ENCODE measurements at places on chromosomes 6 and 20. TPM values are rescaled to one million over a fixed set of nuclear protein-coding genes. Genes with fewer than 3 reads are reported as not detected.

DNA sequence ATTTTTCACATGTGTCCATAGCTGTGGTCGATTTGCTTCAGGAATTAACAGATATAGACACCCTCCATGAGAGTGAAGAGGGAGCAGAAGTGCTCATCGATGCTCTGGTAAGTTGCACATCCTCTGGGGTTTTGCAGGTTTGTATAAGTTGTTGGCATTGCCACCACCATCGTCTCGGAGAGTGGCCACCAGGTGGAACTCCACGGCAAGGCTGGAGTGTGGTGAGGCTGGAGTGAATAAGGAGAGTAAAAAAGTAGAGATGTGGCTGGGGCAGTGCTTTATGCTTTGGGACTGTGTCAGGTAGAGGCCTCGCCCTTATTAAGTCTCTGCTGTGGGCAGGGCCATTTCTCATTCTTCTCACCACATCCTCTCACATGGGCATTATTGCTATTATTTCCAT, 63.7 kb downstream of the CTNNBL1 start:
- DNase-seq, result no peak

CDSN gene
- not detected for polyA plus RNA-seq

- no peak for DNase-seq
These were observed 9.3 kb downstream of the NDRG3 start for GRCh38 chr20:36736451-36737182.

DNA sequence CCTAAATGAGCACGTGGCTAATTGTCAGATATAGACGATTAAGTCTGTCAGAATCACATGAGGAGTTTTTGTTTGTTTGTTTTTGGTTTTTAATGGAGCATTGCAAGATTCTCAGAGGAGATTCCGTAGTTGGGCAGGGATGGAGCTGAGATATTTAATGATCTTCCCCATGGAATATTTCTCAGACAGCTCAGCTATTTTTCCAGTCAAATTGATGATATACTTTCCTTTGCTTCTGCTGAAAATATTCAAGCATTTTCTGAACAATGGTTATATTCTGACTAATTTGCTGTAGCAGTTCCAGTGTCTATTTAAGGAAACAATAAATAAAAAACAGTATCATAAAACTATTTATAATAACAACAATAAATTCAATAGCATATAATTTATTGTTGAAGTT, 348.4 kb downstream of the KIF16B start:
- DNase-seq, result peak; percentile 7

COQ3 gene
- polyA plus RNA-seq, result 11.6 TPM

GRCh38 chr6:20630617-20631548, 96.6 kb downstream of the CDKAL1 start:
- peak; percentile 16 for DNase-seq

GRCh38 chr20:59414936-59415623, 114.7 kb downstream of the EDN3 start:
- DNase-seq, result no peak

DNA sequence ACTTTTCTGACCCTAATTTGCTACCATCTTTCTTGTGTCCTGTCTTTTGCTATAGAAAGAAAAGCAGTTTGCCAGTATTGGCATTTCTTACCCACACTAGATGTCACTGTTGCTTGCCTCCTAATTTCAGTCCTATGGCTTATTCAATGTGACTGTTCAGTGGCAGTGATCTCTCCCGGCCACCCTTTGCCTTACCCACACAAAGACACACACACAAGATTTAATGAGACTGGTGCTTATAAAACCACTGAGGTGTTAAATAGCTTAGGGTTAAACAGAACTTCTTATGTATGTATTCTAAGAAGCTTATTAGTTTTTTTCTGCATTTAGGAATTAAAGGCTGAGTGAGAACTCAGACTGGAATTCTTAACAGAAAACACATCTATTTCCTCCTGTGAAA, 233.6 kb upstream of the ASCC3 start:
- peak; percentile 60 for DNase-seq

DNA sequence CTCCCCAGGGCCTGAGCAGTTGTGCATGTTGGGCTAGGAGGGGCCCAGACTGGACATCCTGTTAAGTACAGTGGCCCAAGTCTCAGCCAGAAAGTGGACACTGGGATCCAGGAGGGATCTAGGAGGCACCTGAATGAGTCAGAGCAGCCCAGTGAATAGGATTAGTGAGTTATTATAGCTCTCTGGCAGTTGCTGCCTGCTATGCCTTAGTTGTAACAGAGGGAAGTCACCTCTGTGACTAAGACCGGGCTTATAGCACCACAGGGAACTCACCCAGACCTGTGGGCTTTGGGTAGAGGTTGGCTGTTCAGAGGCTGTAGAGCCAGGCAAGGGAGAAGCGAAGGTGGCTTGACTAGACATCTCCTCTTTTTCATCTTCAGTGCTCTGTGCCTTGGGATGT, 39.0 kb upstream of the AAR2 start:
- no peak for DNase-seq

TP53TG5 gene
- polyA plus RNA-seq, result 2.0 TPM

- DNase-seq, result no peak
These were observed 5.7 kb upstream of the PHF10 start for GRCh38 chr6:169729961-169730360.

DNA sequence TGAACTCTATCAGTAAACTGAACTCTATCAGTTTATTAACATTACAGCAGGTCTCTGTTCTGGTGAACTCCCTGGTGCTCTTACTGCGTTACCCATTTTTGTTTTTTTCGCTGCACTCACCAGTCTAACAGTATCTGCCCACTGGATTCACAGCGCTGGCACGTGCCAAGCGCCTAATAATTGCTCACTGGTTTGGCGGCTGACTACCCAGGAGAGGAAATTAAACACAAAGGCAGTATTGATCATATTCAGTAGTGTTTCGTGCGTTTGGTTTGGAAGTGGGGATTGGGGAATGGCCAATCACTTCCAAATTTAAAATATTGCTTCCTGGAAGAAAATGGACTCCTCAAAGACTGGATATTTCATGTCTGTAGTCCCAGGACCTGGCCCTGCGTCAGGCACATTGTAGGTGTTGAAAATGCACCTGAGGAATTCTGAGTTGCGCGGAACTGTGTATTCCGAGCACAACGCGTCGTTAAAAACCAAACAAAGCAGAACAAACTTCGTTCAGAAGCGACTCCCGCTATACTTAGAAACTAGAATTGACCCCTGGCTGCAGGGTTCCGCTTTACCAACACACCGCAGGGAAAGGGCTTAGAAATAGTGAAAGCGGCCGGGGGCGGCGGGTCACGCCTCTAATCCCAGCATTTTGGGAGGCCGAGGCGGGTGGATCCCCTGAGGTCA, 1.1 kb upstream of the RPS12 start:
- peak; percentile 42 for DNase-seq

GRCh38 chr6:139863964-139864363, 489.5 kb upstream of the CITED2 start:
- DNase-seq, result no peak

DNA sequence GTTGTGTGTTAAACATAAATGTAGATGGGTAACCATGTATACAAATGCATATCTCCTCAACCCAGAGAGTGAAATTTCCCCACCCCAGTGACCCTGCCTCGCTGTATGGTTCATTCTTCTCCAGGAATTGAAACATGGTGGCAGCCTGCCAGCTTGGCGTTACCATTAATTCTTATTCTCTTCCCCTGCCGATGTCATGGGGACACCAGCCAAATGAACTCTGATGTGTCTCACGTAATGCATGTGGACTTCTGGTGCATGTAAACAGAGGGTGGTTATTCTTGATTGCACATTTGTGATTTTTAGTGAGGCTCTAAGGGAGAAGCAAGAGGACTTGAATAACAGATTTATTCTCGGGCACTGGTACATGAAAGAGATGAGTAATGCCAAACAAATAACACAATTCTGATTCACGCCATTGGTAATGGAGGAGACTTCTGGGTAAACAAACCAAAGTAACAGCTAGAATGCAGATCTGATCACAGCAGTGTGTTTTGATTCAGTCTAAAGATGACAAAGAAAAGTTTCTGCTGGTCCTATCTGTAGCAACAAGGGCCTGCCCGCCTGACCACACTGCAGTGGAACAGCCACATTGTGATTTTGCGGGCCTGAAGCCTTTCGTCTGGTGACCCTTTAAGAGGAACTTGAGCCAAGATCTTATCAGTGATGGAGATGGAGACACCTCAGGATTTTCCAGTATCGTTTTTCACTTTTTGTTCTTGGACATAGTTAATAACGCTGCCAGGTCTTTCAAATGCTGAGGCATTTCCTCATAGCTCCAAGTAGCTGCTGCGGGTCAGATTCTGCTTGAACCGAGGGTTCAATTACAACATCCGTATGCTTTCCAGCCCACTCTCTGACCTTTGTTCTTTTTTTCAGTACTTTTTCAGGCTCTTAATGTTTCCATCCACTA, 171.8 kb upstream of the AKAP12 start:
- DNase-seq, result peak; percentile 77

GRCh38 chr6:7235712-7236305, 77.2 kb downstream of the SSR1 start:
- no peak for DNase-seq

DNA sequence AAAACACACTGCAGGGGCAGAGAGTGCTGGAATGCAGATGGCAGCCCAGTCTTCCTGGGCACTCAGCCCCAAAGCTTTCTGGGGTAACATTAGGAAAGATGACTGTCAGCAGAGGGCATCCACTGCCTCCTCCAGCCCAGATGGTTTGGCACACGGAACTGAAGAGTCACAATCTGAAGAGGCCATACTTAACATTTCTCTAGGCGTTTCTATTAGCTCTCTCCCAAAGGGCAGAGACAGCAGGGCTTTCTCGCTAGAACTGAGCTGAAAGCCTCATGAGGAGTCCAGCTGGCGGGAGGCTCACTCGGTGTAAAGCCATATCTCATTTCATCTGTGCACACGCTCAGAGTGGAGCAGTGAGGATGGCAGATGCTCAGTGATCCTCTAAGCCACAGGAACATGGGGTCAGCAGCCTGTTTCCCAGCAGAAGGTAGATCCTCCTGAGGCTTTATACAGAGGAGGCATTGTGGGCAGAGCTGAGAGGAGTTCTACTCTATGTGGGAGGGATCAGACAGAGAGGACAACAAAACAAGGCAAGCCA, 28.1 kb downstream of the ALDH8A1 start:
- DNase-seq, result no peak

- DNase-seq, result no peak
These were observed 29.4 kb upstream of the CLIC5 start for GRCh38 chr6:46044881-46045617.

TRIM15 gene
- polyA plus RNA-seq, result not detected

GRCh38 chr6:130457605-130458004, 91.8 kb downstream of the TMEM200A start:
- DNase-seq, result no peak

C20orf141 gene
- not detected for polyA plus RNA-seq

DNA sequence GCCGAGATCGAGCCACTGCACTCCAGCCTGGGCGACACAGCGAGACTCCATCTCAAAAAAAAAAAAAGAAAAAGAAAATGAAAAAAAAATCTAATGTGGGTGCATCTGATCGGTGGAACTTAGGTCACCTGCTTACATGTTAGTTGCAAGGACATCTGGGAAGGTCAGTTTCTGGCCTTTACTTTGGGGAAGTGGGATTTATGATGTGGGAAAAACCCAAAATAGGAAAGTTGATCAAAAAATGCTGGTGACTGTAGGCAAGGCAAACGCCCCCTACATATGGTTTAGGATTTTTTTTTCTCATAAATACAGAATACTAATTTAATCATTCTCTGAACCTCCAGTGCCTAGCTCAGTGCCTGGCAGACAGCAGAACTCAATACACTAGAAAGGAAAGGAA, 69.2 kb upstream of the PIM1 start:
- no peak for DNase-seq

GRCh38 chr6:100568255-100568654, 103.5 kb upstream of the SIM1 start:
- DNase-seq, result no peak

DNA sequence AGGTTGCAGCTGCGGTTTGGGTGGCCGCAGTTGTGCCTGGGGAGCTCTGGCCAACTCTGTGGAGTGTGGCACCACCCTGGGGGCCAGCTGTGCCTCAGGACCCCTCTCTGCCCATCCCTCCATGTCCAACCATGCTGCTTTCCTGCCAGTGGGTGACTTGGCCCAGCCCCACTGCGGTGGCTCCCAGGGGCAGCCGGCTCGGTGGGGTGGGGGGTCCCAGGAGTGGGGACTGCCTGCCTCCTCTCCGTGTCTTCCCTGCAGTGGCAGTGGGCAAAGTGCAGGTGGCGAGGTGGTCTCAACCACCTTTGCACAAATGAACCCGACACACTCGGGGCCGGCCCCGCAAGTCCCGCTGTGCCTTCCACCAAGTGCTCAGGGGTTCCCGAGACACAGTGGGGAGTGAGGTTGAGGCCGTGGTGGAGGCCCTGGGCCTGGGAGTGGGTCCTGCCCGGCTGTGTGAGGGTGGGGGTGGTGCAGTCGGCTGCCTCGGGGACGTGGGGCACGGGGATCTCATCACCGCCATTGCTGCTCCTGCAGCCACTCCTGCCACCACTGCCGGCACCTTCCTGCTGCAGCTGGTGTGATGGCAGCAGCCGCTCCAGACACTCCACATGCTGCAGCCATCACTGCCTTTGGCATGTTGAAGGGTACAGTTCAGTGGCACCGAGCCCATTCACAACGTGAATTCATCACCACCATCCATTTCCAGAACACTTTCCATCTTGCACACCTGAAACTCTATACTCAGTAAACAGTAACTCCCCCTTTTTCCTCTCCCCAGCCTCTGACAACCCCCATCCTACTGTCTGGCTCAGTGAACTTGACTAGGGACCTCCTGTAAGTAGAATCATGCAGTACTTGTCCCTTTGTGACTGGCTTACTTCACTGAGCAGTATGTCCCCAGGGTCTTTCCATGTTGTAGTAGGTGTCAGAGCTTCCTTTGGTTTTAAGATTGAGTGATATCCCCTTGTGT, 10.7 kb upstream of the SLCO4A1 start:
- DNase-seq, result peak; percentile 68

- DNase-seq, result peak; percentile 45
These were observed 79.1 kb downstream of the DTD1 start for GRCh38 chr20:18666803-18667415.

GRCh38 chr6:129486327-129486726, 223.7 kb downstream of the ARHGAP18 start:
- DNase-seq, result no peak

CD40 gene
- polyA plus RNA-seq, result 5.5 TPM

DNA sequence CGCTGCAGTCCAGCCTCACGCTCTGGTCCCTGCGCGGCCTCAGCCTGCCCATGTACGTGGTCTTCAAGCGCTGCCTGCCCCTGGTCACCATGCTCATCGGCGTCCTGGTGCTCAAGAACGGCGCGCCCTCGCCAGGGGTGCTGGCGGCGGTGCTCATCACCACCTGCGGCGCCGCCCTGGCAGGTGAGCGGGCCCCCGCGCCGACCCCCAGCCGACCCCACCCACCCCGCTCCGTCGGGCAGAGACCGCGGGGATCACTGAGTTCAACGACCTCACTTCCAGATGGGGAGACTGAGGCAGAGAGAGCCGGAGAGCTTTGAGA, 545 bp downstream of the SLC35D3 start:
- DNase-seq, result no peak

NCR2 gene
- polyA plus RNA-seq, result not detected

AKAP12 gene
- polyA plus RNA-seq, result 145 TPM

GRCh38 chr6:105941621-105942412, 144.3 kb upstream of the PRDM1 start:
- no peak for DNase-seq

DNA sequence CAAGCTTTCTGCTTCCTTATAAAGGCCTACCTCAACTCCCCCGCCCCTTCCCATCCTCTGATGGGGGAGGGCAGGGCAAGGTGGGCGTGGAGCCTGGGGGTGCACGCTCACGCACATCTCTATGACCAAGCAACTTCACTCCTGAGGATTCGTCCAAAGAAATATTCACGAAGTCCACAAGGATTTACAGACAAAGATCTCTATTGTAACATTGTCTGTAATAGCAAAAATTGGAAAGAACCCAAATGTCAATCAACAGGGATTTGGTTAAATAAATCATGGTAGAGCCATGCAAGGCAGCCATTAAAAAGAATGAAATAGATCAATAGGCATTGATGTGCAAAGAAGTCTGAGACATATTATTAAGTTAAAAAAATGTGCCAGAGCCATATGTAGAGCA, 130.4 kb upstream of the AFDN start:
- no peak for DNase-seq
